ENCODE measurements at places on chromosomes 6 and 20.

DNA sequence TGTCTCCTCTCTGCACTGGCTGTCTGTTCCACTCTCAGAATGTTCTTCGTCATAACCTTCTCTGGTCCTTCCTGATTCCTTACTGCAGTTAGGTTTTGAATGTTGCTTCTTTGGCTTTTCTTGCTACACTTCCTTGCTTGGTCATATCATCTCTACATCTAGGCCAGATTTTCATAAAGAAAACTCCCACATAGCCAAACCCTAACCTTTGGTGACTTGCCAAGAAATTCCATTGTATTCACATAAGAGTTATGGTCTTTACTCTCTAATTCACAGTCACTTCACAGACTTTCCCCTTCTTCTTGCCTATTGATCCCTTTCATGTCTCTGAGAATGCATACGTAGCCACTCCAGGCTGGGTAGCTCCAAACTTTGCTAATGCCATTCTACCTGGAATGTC, 41.9 kb upstream of the SIM1 start:
- DNase-seq: no peak

GRCh38 chr20:34703424-34704176, 544 bp upstream of the TP53INP2 start:
- no peak for DNase-seq

DNA sequence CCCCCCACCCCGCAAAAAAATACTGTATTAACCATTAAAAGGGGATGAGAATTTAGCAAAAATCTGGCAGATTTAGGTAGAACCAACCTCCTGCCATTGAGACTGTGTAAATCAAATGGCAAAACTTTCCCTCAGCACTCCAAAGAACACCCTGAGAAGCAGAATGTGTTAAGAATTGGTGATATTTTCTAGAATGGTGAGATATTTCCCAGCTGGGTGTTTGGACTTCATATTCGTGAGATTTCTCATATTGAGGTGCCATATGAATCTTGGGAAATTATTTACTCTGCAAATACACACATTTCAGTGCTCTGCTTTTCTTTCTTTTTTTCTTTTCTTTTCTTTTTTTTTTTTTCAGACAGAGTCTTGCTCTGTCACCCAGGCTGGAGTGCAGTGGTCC, 66.3 kb upstream of the FOXO3 start:
- DNase-seq: no peak

GRCh38 chr6:65771946-65772345, 64.9 kb upstream of the EYS start:
- no peak for DNase-seq

DNA sequence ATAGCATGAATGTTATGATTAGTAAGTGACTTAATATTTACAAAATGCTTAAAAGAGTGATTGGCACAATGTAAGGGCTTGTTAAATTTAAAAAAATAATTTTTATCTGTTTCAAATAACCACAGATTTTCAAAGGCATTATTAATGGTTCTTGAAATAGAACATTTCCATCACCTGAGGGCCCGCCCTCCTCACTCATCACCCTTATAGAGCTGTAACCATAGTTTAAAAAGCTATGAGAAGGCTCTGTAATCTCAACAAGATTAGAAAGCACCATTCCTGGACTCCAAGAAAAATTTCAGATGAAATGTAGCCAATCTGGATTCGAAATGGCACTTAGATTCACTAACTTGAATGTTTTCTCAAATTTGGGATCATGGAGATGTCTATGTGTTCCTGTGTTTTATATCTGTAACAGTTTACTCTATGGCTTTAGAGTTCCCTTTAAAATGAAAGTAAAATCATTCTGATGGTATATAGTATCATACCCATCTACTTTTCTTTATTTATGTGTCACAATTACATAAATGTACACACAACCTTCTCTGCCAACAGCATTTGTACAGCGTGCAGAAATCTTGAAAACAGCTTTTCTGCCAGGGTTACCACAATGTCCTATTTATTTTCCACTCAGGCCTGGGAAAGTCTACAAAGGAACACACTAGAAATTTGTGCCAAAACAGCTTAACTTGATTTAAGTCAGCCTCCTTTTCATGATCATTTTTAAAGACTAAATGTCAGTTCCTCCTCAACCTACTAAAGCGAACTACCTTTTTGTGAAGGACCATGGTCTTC, 207.7 kb downstream of the TBX18 start:
- DNase-seq: no peak

- no peak for DNase-seq
These were observed 23.2 kb downstream of the HLA-A start for GRCh38 chr6:29965563-29965872.

DNA sequence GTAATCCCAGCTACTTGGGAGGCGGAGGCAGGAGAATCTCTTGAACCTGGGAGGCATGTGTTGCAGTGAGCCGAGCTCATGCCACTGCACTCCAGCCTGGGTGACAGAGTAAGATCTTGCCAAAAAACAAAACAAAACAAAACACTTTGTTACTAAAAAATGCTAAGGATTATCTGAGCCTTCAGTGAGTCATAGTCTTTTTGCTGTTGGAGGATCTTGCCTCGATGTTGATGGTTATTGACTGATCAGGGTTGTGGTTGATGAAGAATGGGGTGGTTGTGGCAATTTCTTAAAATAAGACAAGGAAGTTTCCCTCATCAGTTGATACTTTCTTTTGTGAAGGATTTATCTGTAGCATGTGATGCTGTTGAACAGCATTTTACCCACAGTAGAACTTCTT, 196.8 kb upstream of the HDDC2 start:
- DNase-seq: no peak

DNA sequence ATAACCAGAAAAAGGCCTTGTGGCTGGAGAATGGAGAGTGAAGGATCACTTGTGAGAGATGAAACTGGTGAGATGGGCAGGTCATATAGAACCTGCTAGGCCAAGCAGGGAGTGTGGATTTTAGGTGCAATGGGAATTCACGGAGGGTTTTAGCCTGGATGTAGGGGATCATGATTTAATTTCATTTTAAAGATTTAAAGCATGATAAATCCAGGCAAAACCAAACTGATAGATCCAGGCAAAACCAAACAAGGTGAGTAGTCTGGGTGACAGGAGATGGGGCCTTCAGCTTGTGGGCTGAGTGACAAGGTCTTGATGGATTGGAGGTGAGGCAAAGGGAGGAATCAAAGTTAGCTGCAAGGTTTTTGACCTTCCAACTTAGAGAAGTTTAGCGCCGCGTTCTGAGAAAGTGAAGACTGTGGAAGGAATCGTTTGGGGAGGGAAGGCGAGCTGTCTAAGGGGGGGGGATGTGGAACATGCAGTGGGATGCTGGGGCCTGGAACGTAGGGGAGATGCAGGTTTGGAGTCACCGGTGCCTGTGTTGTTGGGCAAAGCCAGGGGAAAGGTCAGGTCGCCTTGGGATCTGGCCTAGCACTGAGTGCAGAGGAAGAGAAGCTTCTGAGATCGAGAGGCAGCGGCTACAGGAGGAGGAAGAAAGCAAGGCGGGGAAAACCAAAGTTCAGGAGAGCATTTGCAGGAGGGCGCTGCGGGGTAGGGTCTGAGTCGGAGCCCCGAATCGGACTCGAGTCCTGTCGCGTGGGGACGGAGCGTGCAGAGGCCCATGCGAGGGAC, 1.3 kb upstream of the PLCG1 start:
- peak; percentile 4 for DNase-seq

- no peak for DNase-seq
These were observed 5.8 kb upstream of the IRAK1BP1 start for GRCh38 chr6:78861509-78861908.

Measured in NCI-H2171 (cell line).